ENCODE measurements at places on chromosomes 13 and 19.
A peak's percentile ranks its signal among the peaks of the same experiment; 100 is the strongest.

- DNase-seq = no peak
These were observed 2.8 kb upstream of the TNFSF9 start for GRCh38 chr19:6527893-6528543.

DNA sequence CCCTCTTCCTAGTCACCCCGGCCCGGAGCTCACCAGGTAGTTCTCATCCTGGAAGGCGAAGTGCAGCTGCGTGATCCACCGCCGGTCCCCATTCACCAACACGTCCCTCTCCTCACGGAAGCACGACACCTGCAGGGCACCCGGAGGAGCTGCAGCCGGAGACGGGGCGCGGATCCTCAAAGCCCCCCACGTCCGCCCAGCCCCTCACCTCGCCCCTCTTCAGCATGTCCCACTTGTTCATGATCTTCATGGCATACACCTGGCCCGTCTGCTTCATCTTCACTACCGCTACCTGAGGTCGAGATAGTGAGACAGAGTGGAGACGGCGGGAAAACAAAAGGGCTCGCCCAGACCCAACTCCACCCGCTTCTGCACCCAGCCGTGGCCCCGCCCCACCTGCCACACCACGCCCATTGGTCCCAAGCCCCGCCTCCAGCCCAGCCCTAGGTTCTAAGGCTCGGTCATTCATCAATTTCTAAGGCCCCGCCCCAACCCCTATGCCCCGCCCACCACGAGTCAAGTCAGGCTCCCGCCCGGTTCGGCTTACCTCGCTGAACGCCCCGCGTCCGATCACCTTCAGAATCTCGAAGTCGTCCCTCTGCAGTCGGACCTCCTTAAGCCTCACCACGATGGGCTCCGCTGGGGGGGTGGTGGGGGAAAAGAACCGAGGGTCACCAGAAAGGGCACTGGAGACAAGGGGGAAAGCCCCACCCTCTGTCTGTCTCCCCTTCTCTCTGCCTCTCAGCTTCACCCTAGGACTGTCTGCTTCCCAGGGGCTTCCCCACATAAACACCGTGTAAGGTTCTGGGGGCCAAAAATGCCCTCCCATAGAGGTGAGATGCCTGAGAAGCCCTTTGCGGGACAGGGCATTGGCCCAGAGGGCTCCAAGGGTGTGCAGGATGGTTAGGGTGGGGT is 2.8 kb downstream of the DMPK start:
- peak; percentile 53 for DNase-seq

- no peak for DNase-seq
These were observed 102.3 kb upstream of the ABCC4 start for GRCh38 chr13:95403349-95404140.

DNA sequence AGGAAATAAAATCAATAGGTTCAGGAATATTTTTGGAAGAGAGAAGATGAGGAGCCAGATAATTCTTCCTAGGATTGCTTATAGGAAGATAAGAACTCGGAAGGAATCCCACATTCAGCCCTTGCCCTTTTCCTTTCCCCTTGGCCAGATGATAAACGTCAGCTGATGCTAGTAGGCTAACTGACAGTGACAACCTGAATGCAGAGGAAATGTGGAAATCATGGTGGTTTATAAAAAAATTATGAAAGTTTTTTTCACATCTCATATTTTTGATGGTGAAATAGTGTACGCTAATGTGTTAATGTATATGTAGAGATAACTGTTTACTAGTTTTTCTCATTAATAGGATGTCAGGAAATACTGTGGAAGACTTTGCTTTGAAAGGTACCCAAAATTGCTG is 56.9 kb downstream of the EDNRB start:
- DNase-seq = peak; percentile 49
